ENCODE measurements at places on chromosomes 2 and 18.

GRCh38 chr2:439556-440402 lies 151.9 kb upstream of the ALKAL2 start:
- DNase-seq = no peak

GRCh38 chr2:75002007-75002406 lies 43.6 kb downstream of the POLE4 start:
- DNase-seq = no peak

GRCh38 chr2:71690876-71691475 lies 237.6 kb downstream of the DYSF start:
- DNase-seq = no peak

DNA sequence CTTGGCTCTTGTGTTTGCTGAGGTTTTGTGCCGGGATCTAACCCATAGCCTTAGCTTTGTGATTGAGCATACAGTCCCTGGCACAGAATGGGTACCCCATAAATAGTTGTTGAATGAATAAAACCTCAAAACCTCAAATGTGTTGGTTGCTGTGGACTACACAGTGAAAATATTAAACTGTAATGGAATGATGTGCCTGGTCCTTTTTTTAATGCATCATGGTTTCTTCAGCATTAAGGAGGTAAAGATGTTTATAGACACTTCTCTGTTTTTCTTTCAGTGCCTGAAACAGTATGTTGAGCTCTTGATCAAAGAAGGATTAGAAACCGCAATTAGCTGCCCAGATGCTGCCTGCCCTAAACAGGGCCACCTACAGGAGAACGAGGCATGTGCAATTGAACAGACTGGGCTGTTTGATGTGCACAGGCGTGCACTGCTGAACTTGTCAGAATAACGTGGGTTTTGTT lies 97.0 kb downstream of the RNF144A start:
- DNase-seq = peak; percentile 55

- peak; percentile 69 for DNase-seq
These were observed 15.6 kb downstream of the TRABD2A start for GRCh38 chr2:84865181-84865783.

GRCh38 chr2:97645112-97645694 lies 659 bp upstream of the COX5B start:
- no peak for DNase-seq
